CD8-positive, alpha-beta memory T cell (primary cell): ENCODE measurements at places on chromosomes 4 and X. TPM values are rescaled to one million over a fixed set of nuclear protein-coding genes. Genes with fewer than 3 reads are reported as not detected.

- no peak for DNase-seq
- H3K27ac ChIP-seq, result no peak overlapping the region
- H3K36me3 ChIP-seq, result no peaks in the 10 kb centered on the region
- H3K4me1 ChIP-seq, result no peaks in the 10 kb centered on the region
Measured at GRCh38 chr4:79650794-79651431, 242.9 kb upstream of the GK2 start.

DNA sequence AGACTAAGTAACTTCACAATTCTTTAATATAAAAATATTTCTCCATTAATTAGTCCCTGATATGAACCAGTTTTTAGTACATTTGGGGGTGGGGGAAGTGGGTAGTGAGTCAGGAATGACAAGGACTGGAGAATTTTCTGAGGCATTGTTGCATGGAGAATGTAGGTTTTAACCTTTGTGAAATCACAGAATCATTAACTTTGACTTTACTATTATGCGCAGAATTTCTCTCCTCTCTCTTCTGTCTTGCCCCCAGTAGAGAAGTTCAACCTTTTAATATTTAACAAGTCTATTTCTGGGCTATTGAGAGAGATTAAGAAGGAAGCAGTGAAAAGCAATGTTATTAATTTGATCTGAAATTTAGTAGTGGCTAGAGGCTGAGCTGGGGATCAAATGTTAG, 597.0 kb downstream of the PCDH18 start:
- H3K4me1 ChIP-seq, result no peaks in the 10 kb centered on the region
- H3K27me3 ChIP-seq, result no peaks in the 10 kb centered on the region
- DNase-seq, result no peak
- no peak overlapping the region for H3K27ac ChIP-seq
- no peak overlapping the region for H3K4me3 ChIP-seq
- H3K36me3 ChIP-seq, result no peaks in the 10 kb centered on the region

DNA sequence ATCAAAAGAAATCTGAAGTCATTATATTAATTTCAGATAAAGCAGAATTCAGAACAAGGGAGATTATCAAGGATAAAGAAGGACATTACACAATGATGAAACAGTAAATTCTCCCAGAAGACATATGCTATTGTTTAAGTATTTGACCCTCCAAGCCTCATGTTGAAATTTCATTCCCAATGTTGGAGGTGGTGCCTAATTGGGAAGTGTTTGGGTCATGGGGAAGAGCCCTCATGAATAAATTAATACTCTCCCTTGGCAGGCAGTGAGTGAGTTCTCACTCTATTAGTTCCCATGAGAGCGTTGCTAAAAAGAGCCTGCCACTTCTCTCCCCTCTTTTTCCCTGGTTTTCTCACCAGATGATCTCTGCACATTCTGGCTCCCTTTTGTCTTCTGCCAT, 249.9 kb upstream of the GRIA3 start:
- DNase-seq, result no peak
- no peaks in the 10 kb centered on the region for H3K4me1 ChIP-seq
- no peak overlapping the region for H3K4me3 ChIP-seq
- H3K36me3 ChIP-seq, result no peaks in the 10 kb centered on the region
- H3K27ac ChIP-seq, result no peak overlapping the region
- H3K27me3 ChIP-seq, result no peaks in the 10 kb centered on the region

- peaks cover 9% of the 10 kb centered on the region for H3K4me1 ChIP-seq
- DNase-seq, result no peak
- peak within 1 kb of the TSS; percentile 51 for H3K27ac ChIP-seq
- H3K36me3 ChIP-seq, result no peaks in the 10 kb centered on the region
- H3K4me3 ChIP-seq, result no peak within 1 kb of the TSS
Measured at GRCh38 chrX:154409222-154409871, at the start of gene DNASE1L1. Gene DNASE1L1, minus strand, starts transcription at chrX:154409254. Its CDS starts 3,686 bp downstream, at chrX:154405568.

- no peak overlapping the region for H3K4me3 ChIP-seq
- DNase-seq, result peak; percentile 32
- H3K27ac ChIP-seq, result no peak overlapping the region
- no peaks in the 10 kb centered on the region for H3K36me3 ChIP-seq
- no peaks in the 10 kb centered on the region for H3K27me3 ChIP-seq
- H3K4me1 ChIP-seq, result no peaks in the 10 kb centered on the region
Measured at GRCh38 chrX:149909324-149910177, 19.8 kb upstream of the HSFX4 start.

- H3K27ac ChIP-seq, result no peak overlapping the region
- no peaks in the 10 kb centered on the region for H3K4me1 ChIP-seq
- H3K27me3 ChIP-seq, result no peaks in the 10 kb centered on the region
- H3K36me3 ChIP-seq, result no peaks in the 10 kb centered on the region
- no peak for DNase-seq
Measured at GRCh38 chr4:113142351-113142750, 92.9 kb downstream of the ANK2 start.

- no peak for DNase-seq
- H3K4me1 ChIP-seq, result no peaks in the 10 kb centered on the region
- no peak overlapping the region for H3K4me3 ChIP-seq
- H3K27me3 ChIP-seq, result no peaks in the 10 kb centered on the region
- no peak overlapping the region for H3K27ac ChIP-seq
Measured at GRCh38 chrX:121987163-121987562, 939.8 kb downstream of the GLUD2 start.

DNA sequence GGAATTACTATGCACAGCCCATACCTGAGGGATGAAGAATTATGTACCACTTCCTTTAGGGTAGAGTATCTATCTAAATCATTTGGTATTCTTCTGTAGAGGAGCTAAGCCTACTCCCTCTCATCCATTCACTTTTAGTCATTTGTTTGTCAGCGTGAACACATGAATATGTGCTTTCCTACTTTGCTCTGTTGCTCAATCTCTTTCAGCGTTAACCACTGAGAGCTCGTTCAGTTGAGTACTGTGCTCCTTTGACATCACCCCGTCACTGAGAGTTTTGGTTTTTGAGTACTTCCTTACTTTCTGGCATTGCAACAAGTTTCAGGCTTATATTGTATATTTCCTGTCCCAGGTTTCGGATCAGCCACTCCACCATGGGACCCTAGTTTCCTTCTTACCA, 700.6 kb downstream of the NLGN4X start:
- no peaks in the 10 kb centered on the region for H3K36me3 ChIP-seq
- H3K27ac ChIP-seq, result no peak overlapping the region
- no peak for DNase-seq
- no peak overlapping the region for H3K4me3 ChIP-seq
- H3K4me1 ChIP-seq, result no peaks in the 10 kb centered on the region

- no peaks in the 10 kb centered on the region for H3K36me3 ChIP-seq
- no peaks in the 10 kb centered on the region for H3K4me1 ChIP-seq
- no peaks in the 10 kb centered on the region for H3K27me3 ChIP-seq
Measured at GRCh38 chr4:78562687-78563086, 11.1 kb downstream of the ANXA3 start.

- DNase-seq, result no peak
- no peaks in the 10 kb centered on the region for H3K4me1 ChIP-seq
- H3K27ac ChIP-seq, result no peak overlapping the region
- no peaks in the 10 kb centered on the region for H3K36me3 ChIP-seq
- H3K4me3 ChIP-seq, result no peak overlapping the region
- H3K27me3 ChIP-seq, result no peaks in the 10 kb centered on the region
Measured at GRCh38 chrX:6225911-6226595, 2.6 kb downstream of the NLGN4X start.

GRCh38 chrX:42107495-42108488, 184.4 kb upstream of the CASK start:
- no peak overlapping the region for H3K27ac ChIP-seq
- H3K36me3 ChIP-seq, result no peaks in the 10 kb centered on the region
- no peaks in the 10 kb centered on the region for H3K27me3 ChIP-seq
- DNase-seq, result no peak
- H3K4me3 ChIP-seq, result no peak overlapping the region
- H3K4me1 ChIP-seq, result peaks cover 3% of the 10 kb centered on the region

DNA sequence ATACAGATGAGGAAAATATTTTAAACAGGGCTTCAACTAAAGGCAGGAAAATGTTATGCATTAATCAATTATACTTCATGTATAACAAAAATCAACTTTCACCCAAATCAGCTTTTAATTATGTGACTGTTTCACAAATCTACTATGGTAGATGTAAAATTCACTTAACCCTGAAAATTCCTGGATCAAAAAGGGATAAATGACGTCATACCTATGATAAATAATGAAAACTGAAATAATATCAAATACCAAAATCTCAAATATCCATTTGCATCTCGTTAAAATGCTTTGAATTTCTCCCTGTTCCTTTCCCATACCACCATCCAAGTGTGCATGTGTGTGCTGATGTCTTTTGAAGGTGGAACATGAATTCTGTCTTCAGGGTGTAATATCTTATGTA, 11.5 kb downstream of the S100G start:
- DNase-seq, result no peak
- no peaks in the 10 kb centered on the region for H3K4me1 ChIP-seq
- H3K4me3 ChIP-seq, result no peak overlapping the region
- H3K36me3 ChIP-seq, result no peaks in the 10 kb centered on the region

DNA sequence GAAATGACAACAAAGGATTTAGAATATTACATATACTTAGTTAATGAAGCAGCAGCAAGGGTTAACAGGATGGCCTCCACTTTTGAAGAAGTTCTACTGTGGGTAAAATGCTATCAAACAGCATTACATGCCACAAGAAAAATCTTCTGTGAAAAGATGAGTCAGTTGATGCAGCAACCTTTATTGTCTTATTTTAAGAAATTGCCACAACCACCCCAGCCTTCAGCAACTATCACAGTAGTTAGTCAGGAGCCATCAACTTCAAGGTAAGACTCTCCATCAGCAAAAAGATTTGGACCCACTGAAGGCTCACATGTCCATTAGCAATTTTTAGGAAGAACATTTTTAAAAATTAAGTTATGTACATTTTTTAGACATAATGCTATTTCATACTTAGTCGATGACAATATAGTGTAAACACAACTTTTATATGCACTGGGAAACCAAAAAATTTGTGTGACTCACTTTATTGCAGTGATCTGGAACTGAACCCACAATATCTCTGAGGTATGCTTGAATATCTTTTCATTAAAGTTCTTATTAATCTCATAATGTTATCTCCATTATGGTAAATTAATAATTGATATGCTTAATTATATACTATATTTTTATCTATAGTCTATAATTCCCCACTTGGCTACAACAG, 81.2 kb downstream of the SPCS3 start:
- no peak for DNase-seq
- no peaks in the 10 kb centered on the region for H3K36me3 ChIP-seq
- no peaks in the 10 kb centered on the region for H3K4me1 ChIP-seq
- H3K27ac ChIP-seq, result no peak overlapping the region
- no peaks in the 10 kb centered on the region for H3K27me3 ChIP-seq
- H3K4me3 ChIP-seq, result no peak overlapping the region

DNA sequence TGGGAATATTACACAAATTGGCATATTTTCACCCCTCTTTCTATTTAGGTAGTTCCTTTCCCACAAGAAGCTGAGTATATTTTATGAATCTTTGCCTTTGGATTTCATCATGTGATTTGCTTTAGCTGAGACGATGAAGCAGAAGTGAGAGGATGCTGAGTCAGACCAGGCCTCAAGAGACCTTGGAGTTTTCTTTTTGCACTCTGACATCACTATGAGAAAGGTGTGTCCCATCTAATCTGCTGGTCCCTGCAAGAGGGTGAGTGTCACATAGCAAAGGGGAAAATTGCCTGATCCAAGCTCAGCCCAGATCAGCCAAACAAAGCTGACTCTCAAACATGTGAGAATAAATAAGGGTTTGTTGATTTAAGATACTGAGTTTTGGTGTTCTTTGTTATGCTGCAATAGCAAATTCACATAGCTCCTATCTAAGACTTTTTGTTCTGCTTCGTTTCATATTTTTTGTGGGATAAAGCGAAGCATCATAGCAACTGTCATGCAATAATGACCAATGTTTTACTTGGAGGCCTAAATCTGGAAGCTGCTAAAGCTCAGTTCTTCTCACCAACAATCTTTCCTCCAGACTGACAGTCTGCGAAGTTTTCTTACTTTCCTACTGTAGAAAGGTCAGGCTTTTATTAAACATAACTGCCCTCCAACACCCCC, 176.9 kb downstream of the PDHA2 start:
- H3K4me1 ChIP-seq, result no peaks in the 10 kb centered on the region
- no peak overlapping the region for H3K4me3 ChIP-seq
- no peak overlapping the region for H3K27ac ChIP-seq
- no peaks in the 10 kb centered on the region for H3K27me3 ChIP-seq

GRCh38 chrX:139388254-139388653, 142.3 kb upstream of the F9 start:
- DNase-seq, result no peak
- H3K27ac ChIP-seq, result no peak overlapping the region
- H3K27me3 ChIP-seq, result no peaks in the 10 kb centered on the region
- H3K4me3 ChIP-seq, result no peak overlapping the region
- no peaks in the 10 kb centered on the region for H3K36me3 ChIP-seq

- no peak for DNase-seq
- H3K4me1 ChIP-seq, result peaks cover 7% of the 10 kb centered on the region
- H3K4me3 ChIP-seq, result no peak overlapping the region
- H3K27me3 ChIP-seq, result no peaks in the 10 kb centered on the region
Measured at GRCh38 chr4:2722033-2722432, 34.1 kb downstream of the TNIP2 start.

GRCh38 chr4:138104284-138104680, 137.9 kb downstream of the SLC7A11 start:
- no peaks in the 10 kb centered on the region for H3K36me3 ChIP-seq
- no peak overlapping the region for H3K27ac ChIP-seq
- DNase-seq, result no peak
- H3K27me3 ChIP-seq, result no peaks in the 10 kb centered on the region
- H3K4me1 ChIP-seq, result no peaks in the 10 kb centered on the region

DNA sequence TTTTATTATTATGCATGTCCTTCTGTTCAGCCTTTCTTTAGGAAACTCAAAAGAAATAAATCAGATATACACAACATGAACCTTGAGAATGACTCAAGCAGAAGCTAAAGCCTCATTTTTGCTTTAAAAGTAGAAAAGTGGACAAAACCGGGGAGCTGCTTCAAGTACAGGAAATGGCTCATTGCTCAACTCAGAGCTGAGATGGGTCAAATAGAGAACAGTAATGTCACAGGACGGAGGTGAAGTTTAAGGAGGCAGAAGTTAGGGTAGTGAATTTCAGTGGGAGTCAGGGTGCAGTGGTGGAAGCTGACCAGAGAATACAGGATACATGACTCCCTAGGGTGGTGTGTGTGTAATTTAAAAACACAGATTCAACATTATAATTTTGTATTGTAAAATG, 22.2 kb downstream of the PHKA2 start:
- H3K4me1 ChIP-seq, result no peaks in the 10 kb centered on the region
- no peaks in the 10 kb centered on the region for H3K36me3 ChIP-seq
- no peaks in the 10 kb centered on the region for H3K27me3 ChIP-seq
- DNase-seq, result no peak
- H3K27ac ChIP-seq, result no peak overlapping the region
- H3K4me3 ChIP-seq, result no peak overlapping the region

Gene MXRA5
- total RNA-seq, result not detected

Gene EPGN
- not detected for total RNA-seq

Gene USP26
- total RNA-seq, result not detected

Gene DRD5
- total RNA-seq, result not detected

Gene MAGEA6
- not detected for total RNA-seq

Gene TCEANC
- 3.4 TPM for total RNA-seq

Gene DCX
- not detected for total RNA-seq

Gene MAGEC2
- total RNA-seq, result not detected

Gene NRK
- not detected for total RNA-seq
